Cardiac fibroblast (primary cell): ENCODE measurements at places on chromosomes 4 and X.

DNA sequence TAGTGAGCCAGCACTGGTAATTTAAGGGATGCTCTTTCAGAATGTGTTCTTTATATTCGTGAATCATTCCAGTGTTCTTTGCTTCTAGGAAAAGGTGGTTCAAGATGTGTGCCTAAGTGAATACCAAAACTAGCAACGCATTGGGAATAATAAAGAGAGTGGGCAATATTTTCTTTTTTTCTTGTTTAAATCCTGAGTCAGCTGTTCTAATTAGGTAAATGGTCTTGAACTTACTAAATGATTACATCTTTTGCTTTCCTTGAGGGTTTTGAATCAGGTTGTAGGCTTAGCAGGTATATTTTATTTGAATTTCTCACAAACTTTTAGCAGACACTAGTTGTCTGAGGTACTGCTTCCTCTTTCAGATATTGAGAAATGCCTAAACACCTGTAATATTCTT, 29.5 kb downstream of the ENPEP start:
- DNase-seq = no peak

GRCh38 chr4:11178433-11178832, 250.3 kb downstream of the HS3ST1 start:
- no peak for DNase-seq

DNA sequence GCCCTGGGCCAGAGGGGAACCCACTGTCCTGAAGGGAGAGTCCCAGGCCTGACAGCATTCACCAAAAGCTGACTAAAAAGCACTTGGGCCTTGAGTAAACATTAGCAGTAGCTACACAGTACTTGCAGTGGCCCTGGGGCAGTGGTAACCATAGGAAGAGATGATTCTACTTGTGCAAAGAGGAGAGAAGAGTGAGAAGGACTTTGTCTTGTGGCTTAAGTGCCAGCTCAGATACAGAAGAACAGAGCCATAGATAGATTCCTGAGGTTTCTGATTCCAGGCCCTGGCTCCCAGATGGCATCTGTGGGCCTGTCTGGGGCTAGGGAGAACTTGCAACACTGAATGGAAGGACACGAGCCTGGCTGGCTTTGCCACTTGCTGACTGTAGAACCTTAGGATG, 100.5 kb downstream of the PTCHD1 start:
- peak; percentile 1 for DNase-seq

GRCh38 chrX:69165087-69165651, at the start of gene PJA1:
Gene PJA1 (minus strand): TSS chrX:69165453. CDS start chrX:69163073, 2,380 bp downstream.
- peak; percentile 78 for DNase-seq

GRCh38 chr4:150439451-150439933, 142.5 kb upstream of the MAB21L2 start:
- no peak for DNase-seq
